Activated CD4-positive, CD25-positive, alpha-beta regulatory T cell treated with anti-CD3 and anti-CD28 coated beads, Interleukin-2, amount 50 U/mL, for 24 hours (primary cell): ENCODE measurements at places on chromosomes 5 and 9.

GRCh38 chr5:6418679-6419276, 29.9 kb upstream of the UBE2QL1 start:
- no peak for ATAC-seq

DNA sequence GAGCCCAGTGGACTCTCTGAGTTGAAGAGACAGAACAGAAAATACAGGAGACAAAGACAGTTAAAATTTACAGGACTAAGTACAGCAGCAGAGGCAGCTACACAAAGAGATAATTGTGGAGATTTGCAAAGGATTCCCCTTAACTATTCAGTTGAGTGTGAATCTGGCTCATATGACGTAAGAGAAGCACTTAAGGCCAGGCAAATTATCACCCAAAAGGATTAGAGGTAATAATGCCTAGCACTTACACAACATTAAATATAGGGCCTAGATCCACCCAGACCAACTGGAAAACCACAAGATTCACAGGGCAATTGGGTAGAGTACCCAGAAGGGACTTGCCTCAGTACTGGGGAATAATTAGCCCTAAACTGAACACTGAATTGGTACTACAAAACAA, 41.3 kb downstream of the ADAMTS6 start:
- no peak for ATAC-seq

DNA sequence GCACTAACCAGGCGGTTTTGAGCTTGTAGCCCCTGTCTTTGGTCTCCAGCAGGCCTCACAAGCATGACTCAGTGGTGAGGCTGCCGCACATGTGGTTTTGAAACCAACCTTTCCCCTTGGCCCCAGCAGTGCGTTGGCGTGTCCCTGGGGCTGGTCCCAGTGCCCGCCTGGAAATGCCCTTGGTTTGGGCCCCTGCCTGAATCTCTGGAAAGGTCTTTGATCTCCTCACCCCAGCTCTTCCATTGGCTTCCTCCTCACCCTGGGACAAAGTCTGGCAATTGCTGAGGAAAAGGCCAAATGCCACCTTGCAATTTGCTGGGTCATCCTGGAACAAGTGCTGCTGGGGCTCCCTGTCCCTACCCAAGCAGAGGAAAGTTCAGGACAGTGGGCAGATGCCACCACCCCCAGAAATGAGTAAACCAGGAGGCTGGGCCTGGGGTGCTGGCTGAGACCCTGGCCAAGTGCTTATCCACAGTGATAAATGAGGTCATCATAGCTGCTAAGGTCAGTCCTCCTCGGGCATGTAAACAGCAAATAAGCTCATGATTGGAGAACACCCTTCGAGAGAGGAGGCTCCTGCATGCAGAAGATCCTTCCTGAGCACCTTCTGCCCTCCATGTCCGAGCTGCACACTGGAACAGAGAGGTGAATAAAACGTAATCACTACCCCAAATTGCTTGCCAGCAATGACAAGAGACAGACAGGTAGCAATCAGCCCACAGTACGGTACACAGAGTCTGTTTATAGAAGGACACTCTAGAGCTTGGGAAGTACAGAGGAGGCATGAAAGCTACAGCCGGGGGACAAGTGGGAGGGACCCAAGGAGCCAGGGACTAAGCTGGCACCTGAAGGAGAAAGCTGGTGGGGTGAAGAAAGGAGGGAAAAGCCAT, 98.9 kb upstream of the CPEB4 start:
- ATAC-seq = peak; percentile 67

DNA sequence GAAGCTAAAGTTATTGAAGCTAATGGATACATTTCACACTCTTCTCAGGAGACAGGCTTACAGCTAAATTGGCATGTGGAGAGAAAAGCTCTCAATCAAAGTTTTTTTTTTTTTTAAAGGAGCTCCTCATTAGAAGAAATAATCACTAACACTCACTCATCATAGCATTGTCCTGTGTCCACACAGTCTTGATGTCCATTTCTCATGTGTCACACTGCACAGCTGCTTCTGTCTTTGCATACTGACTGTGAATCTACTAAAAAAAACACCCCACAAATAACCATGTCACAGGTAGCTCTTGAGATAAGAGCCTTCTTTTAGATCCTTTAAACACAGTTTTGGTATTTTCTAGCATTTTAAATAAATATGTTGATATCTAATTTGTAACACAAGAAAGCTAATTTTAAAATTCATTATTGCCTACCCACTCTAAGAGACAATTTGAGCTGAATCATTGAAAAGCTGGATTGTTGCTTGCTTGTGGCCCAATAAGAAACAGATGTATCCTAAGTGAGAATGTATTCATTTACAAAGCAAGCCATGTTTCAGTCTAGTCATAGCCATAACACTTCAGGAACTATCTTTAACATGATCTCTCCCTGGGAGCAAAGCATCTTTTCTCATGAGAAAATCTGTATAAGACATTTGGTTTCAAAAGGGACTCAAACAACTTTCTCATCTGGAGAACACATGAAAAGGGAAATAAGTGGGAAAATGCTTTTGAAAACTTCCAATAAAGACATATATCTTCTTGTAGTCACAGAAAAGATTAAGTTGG, 48.1 kb upstream of the PCSK1 start:
- ATAC-seq = no peak

GRCh38 chr9:20701060-20701459, 17.0 kb downstream of the FOCAD start:
- ATAC-seq = no peak

DNA sequence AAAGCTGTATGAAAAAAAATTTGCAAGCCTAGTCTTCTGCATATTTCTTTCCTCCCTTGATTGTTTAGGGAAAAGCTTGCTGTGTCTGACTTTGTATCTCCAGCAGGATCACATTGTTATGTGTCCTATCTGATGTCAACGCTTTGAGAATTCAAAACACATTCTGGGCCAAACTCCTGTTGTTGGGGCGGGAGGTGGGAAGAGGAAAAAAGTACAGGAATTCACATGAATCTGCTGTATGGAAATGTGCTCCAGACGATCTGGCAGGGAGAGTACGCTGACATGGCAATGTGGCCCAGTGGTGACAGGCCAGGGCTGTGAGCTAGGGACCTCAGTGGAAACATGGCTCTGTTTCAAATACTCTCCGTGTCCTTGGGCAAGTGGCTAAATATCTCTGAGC, 87.4 kb upstream of the GNA14 start:
- no peak for ATAC-seq

DNA sequence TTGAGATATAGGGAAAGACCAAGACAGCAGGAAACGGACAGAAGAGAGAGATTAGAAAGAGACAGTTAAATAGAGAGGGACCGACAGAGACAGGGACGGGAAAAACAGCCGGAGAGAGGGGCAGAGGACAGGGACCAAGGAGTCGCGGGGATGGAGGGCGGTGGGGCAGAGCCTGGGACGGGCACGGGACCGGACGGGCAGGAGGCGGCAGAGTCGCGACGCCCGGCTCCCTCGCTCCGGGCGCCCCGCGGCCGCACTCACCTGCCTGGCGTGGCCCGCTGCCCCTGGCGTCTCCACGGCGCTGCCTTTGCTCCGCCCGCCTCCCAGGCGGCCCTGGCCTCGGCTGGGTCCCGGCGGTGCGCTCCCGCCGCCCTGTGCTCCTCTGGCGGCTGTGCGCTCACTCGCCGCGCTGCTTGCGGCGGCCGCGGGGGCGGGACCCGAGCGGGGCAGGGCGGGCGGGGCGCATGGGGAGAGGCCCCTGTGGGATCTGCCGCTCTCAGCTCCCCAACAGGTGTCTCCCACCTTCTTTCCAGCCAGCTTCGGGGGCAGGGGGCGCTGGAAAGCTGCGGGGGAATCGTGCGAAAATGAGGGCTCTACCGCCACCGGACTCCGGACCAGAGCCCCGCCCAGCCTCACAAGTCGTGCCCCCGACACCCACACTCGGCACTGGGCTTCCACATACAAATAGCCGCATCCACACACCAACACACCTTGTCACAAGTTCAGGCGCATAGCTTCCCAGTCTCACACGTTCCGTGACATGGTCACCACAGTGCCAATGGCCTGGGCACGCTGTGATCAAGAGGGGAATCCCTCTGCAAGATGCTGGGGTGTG, at the start of gene ARID3C:
Gene ARID3C (minus strand): TSS at position 411 of the 835 bp plus-strand sequence. CDS start 1,052 bp downstream, outside the sequence.
- ATAC-seq = peak; percentile 79

GRCh38 chr5:175015028-175015685, 290.8 kb downstream of the MSX2 start:
- ATAC-seq = no peak

- no peak for ATAC-seq
Observed at GRCh38 chr5:161498531-161498930, 48.0 kb downstream of the GABRB2 start.

DNA sequence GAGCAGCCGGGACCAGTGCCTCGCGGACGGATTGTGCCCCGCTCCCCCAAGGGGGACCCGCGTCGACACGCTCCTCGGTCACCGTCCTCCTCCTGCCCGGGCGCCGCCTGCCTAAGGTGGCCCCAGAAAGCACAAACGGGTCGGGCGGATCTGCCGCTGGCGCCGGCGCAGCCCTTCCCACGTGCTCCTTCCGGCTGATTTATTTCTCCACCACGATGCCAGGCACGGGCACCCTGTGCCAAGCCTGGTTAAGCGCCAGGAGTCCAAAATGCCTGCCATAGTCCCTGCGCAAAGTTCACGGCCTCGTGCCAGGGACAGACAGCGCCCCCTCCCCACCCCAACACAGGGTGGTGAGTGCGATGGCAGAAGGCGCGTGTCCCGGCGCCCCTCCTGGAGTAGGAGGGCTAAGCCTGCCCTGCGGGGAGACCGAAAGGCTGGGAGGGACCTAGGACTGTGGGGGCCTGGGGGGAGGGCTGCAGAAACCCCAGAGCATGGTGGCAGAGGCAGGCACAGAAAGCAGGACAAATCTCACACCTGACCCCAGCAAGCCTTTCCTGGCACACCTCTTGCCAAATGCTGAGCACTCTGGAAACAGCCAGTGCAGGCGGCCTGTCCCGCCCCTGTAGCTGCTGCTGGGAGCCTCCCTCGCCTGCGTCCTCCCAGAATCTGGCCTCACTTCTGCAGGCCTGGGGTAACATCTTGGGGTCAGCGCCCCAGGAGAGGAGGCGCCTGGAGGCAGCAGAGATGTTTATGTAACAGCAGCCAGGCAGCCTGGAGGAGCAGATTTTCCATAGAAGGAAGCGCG, 1.1 kb upstream of the NOTCH1 start:
- ATAC-seq = peak; percentile 6

- no peak for ATAC-seq
Observed at GRCh38 chr5:60445921-60446320, 254.0 kb downstream of the DEPDC1B start.

DNA sequence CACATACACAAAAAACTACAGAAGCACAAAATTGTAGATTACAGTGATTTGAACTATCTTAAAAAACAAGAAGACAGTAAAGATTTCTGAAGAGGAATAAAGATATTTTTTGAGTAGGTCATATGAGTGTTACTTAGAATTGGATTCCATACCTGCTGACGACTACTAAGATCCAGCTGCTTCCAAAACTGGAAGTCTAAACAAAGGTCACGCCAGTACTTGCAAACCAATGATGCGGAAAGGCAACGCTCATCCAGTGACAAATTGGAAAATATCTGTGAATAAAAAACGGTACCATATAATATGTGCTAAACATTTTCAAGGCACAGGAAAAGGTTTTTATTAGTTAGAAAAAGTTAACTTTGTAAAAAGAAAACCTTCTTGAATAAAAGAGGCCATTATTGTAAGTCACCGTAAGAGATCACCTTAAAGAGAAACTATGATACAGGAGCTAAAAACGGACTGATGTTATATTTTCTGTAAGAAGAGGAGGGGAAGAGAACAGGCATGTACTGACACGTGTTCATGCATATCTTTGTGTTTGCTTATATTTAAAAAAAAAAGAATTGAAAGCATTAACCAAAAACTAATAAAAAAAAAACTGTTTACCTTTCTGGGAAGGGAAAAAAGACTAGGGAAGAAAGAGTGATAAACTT, 14.1 kb downstream of the FBXL17 start:
- ATAC-seq = no peak

DNA sequence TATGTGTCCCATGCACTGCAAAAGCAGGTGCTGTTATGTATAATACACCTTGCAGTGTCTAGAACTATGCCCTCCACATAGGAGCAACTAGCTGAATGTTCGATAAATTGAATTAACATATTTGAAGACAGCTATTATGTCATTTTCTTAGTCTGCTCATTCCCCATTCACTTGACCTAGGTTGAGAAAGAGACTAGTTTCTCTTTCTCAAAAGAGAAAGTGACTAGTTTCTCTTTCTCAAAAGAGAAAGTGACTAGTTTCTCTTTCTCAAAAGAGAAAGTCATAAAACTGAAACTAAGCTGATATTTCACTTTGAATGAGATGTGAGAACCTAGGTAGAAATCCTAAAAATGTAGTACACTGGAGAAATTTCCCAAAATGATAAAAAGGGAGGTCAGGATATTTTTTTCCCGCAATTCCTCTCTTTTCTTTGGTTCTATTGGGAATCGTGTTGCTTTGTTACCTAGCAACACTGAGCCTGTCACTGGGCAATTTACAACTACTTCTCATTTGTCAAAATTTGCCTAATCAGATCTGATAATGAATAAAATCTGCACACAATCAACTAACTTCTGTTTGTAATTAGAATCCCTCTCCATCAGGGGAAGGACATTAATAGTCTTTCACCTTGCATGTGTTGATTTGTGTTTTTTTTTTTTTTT, 132.0 kb upstream of the GRIA1 start:
- ATAC-seq = peak; percentile 77

GRCh38 chr9:14212077-14212476, 101.9 kb downstream of the NFIB start:
- ATAC-seq = peak; percentile 20

DNA sequence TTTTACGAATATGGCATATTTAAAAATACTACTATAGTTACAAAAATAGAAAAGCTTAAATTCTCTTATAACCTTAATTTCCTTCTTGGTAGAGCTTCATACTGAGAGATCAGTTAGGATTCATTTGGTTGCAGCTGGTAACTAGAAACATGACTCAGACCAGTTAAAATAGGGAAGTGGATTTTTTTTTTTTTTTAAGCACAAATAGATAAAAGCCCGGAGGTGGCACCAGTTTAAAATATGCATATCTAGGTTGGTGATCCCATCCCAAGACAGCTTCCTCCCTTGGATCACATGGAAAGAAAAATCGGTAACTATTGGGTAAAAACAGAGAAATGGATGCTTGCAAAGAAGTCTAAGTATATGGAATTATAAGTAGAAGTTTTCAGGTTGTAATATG, 1634.3 kb downstream of the MAT2B start:
- no peak for ATAC-seq

DNA sequence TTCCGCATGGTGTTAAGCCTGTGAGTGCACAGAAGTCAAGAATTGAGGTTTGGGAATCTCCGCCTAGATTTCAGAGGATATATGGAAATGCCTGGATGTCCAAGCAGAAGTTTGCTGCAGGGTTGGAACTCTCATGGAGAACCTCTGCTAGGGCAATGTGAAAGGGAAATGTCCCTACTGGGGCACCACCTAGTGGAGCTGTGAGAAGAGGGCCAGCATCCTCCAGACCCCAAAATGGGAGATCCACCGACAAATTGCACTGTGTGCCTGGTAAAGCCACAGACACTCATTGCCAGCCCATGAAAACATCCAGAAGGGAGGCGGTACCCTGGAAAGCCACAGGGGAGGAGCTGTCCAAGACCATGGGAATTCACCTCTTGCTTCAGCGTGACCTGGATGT, 3.6 kb upstream of the SAXO1 start:
- no peak for ATAC-seq
